Liver (tissue), 10 donors: ENCODE measurements at places on chromosomes 3 and 15.

DNA sequence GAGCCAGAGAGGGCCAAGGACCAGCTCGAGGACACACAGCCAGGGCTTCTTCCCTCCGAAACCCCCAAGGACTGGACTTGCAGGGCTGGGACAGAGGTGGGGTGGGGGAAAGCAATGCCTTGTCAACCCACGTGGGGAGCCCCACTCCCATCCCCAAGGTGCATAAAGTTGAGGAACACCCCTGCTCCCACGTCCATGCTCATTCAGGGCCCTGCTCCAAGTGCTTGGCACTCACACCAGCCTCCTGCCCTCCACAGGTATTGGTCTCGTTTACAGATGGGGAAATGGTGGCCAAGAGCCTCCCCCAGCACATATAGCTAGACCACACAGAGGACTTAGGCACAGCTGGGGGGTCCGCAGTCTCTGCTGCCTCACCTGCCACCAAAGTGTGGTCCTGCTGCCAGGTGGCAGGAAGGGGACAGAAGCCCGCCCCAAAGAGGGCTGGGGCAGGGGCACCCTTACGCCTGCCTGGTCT, 50.5 kb upstream of the CSPG4 start:
- DNase-seq = no peak

- no peak for DNase-seq
Measured at GRCh38 chr3:173889596-173889995, 492.1 kb downstream of the NLGN1 start.

DNA sequence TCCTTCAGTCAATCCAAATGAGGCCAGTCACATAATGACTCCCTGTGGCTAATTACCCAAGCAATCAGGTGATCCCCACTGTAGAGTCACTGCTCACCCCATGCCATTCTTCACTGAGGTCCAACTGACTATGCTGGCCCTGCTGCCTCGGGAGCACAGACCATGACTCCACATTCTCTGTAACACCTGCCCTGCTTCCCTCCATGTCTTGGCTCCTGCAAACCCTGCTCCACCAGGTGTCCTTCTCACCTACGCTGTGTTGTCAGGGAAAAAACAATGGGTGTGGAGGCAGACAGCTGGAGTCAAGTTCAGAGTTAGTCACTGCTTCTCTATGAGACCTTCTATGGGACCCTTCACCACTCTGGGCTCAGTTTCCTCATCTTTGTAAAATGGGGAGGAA, 6.1 kb upstream of the SFMBT1 start:
- DNase-seq = no peak

- no peak for DNase-seq
Measured at GRCh38 chr3:184218814-184219213, 10.6 kb upstream of the VWA5B2 start.

DNA sequence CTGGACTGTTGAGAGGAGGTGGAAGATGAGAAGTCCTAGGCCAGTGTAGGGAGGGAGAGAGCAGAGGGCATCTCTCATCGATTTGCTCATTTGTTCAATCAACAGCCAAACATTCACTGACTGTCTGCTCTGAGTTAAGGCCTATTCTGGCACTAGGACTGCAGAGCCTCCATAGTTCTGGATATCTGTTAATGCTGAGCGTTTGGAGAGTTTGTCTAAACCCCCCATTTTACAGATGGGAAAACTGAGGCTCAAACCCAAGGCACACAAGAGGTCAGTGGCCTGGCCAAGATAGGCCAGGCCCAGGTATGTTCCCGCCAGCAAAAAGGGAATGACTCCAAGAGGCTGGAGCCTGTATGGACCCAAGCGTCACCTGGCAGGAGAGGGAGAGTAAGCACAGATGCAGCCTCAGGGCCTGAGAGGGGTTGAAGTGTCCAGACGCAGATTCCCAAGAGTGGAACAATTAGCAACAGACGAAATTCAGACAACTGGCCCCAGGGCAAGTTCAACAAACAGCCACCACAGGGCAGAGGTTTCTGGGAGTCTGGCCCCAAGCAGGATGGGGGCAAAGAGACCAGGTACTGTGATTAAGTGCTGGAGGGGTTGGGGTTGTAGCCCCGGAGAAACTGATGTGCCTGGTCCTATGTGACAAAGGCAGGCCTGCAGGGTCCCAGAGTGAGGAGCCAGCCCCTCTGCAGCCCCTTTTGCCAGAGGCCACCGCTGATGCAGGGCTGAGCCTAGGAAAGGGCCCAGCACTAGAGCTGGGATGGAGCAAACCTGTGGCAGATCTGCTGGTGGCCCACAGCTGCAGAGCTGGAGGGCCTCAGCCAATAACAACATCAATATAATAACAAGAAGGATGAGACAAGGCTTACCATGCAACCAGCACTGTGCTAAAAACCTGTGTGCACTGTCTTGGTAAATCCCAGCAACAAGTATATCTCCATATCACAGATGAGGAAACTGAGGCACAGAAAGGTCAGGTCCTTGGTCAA, 245.1 kb upstream of the TLE3 start:
- DNase-seq = peak; percentile 16

DNA sequence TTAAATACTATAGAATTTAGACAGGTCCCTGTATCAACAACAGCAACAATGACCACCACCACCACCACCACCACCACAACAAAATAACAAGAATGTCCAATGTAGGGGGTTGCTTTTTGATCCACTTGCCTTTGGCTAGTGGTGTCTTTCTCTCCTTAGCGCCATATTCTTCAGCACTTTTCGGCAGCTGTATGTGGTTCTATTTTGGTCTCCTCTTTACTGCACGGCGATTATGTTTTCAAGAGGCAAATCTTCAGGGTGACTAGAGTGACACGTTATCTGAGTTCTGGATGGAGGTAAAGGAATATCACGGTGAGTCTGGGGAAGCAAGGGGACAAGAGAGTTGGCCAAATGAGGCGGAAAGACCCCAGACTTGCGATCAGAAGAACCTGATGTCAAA, 56.1 kb downstream of the ST6GAL1 start:
- no peak for DNase-seq

DNA sequence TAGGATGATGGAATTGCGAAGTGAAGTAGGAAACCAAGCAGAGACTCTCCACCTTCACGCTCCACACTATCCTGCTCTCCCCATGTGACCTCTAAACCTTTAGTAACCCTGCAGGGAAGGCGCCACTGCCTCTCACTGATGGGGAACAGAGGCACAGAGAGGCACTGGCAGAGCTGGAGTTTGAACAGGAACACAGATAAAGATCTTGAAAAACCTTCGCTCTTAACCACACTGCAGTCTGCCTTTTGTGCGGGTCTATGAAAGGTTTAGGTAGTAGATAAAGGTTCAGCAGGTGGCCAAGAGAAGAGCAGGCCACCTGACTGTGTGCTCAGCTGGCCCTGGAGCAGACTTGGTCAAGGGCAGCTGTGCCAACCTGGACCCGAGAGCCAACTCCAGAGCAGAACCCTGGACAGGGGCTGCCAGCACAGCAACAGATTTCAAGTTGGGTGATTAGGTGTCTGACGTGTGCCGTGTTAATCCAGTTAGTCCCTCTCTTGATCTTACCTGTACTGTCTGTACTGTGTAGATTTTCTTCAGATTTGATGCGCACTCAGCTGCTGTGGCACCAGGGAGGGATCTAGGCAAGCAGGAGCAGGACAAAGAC, 15.2 kb downstream of the EIF4E3 start:
- no peak for DNase-seq
